HCT116 (cell line): ENCODE measurements at places on chromosomes 2 and 18. TPM values are rescaled to one million over a fixed set of nuclear protein-coding genes. Genes with fewer than 3 reads are reported as not detected.

DNA sequence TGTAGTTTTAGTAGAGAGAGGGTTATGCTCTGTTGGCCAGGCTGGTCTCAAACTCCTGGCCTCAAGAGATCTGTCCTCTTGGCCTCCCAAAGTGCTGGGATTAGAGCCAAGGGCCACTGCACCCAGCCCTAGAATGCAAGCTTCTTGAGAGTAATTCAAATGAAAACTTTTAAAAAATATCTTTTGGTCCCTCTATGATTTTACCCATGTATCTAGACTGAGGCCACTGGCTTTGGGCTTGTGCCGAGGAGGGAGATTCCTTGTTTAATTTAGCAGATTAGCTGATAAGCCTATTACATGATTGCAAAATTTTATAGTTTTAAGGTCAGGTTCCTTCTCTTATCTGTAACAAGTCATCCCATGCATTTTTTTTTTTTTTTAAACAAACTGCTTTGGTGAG lies 59.5 kb upstream of the CCDC195 start:
- DNase-seq = no peak

DNA sequence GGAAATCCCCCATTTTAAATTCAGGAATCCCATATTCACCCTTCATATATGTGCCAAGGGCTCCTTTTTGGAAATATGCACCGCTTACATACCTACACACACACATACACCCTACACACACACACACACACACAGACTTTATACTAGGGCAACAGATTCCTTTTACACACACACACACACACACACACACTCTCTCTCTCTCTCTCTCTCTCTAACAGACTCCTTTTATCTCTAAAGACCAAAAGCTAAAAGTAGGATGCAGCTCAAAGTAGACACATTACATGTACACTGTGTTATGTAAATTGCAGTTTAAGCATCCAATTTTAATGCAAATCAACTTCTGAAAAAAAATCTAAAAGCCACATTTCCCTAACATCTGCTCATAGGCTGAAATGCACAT lies 130.9 kb upstream of the CAPN13 start:
- DNase-seq = no peak

- no peak for DNase-seq
These were observed 116.3 kb upstream of the CDCA7 start for GRCh38 chr2:173238385-173238784.

GNLY gene
- total RNA-seq = 0.74 TPM

GRCh38 chr2:160377204-160377995 lies 116.2 kb downstream of the RBMS1 start:
- no peak for DNase-seq
